ENCODE measurements at places on chromosomes 16 and 17.

GRCh38 chr17:10261098-10261497 lies 62.7 kb upstream of the GAS7 start:
- DNase-seq = no peak

GRCh38 chr17:39640591-39641031 lies 3.7 kb downstream of the STARD3 start:
- no peak for DNase-seq

DNA sequence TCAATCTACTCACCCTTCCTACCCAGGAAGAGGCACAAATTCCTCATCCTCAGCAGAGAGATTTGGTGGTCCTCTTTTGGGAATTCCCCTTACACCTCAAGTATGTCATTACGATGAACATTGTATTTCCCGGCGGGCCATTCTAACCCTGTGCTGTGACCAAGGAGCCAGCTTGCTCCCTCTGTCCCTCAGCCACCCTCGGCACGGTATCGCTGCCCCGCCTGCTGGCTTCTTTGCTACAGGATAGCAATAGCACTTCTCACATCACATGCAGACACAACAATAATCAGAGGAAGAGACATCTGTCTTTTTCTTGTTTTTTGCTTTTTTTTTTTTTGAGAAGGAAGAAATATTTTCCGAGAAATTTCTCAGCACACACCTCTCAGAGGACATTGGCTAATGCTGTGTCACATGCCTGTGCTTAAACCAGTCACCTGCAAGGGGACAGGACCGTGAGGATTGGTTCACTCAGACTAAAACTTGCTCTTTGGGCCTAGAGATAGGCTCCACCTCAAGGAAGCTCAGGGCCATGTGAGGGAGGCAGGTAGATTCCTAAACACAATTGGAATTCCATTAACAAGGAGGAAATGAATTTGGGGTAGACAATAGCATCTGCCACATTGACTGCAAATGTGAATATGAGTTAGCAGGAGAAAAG lies 41.2 kb downstream of the TMC5 start:
- no peak for DNase-seq

GRCh38 chr17:64531955-64532371 lies 25.2 kb downstream of the CEP95 start:
- DNase-seq = no peak

DNA sequence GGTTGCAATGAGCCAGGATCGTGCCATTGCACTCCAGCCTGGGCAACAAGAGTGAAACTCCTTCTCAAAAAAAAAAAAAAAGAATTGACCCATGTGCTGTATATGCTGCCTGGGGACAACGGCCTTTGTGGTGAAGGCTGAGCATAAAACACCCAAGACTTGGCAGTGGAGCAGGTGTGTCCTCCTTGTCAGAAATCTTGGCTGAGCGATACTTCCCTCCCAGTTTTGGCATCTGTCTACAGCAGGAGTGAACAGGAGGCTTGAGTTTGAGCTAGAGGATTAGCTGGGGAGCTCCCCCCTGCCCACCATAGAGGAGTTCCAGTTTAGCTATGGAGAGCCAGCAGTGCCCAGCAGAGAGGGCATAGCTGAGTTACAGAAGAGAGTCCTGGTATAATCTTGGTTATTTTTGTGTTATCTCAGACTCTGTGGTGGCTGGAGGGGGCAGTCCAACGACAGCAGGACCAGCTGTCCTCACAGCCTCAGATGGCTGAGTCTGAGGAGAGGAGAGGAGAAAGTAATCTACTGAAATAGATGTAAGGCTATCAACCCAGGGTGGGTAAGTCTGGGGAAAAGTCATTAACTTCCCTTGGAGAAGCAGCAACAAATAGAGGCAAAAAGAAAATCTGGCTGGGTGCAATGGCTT lies 18.4 kb downstream of the SP2 start:
- no peak for DNase-seq

DNA sequence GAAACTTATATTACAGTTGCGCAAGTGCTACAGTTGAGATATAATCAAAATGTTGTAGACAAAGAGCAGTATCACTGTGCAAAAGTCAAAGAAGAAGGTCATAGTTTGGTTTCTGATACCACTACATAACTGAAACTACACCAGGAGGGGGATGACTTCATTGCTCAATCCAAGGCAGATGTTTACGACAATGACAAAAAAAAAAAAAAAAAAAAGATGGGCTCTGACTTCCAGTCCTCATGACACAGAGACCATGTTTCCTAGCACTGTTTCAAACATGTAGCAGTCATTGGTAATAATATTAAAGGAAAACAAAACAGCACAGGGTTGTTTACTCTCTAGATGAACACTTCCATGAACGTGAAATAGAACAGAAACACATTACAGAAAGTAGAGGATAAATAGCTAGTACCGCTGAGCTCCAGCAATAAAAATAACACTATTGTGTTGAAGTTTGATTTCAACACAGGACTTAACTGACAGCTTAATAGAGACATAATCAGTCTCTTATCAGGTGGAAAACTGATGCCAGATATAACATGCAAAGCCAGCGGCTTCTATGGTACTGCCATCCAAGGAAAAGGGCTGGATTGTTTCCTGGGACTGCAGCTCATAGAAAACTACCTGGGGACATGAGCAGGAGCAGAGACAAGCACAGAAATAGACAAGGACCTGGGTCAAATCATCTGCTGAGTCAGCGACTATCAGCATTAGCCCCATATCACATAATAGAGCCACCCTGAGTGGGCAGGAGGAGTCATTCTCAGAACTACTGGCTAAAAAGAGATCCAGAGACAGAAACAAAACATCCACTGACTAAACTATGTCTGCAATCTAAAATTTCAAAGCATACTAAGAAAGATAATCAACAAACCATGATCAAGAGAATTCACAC lies 463.6 kb upstream of the SOX9 start:
- no peak for DNase-seq
